ENCODE measurements at places on chromosomes 3 and 15. TPM values are rescaled to one million over a fixed set of nuclear protein-coding genes. Genes with fewer than 3 reads are reported as not detected.

TRIM42 gene
- not detected for total RNA-seq

EPHB1 gene
- total RNA-seq, result 0.51 TPM

BFSP2 gene
- not detected for total RNA-seq

CLDND1 gene
- total RNA-seq, result 152 TPM

HTR3E gene
- total RNA-seq, result not detected

SCN11A gene
- 1.9 TPM for total RNA-seq

KNL1 gene
- total RNA-seq, result 2.0 TPM

FGF12 gene
- 12.1 TPM for total RNA-seq

IQCF5 gene
- total RNA-seq, result not detected

AP3S2 gene
- 54.4 TPM for total RNA-seq

RAD18 gene
- total RNA-seq, result 8.2 TPM

DOCK3 gene
- 0.33 TPM for total RNA-seq

ICE2 gene
- 36.9 TPM for total RNA-seq

CCR5 gene
- 0.88 TPM for total RNA-seq

LHFPL4 gene
- total RNA-seq, result not detected

EPHA6 gene
- 1.8 TPM for total RNA-seq

ZMYND10 gene
- not detected for total RNA-seq

TMCO5A gene
- total RNA-seq, result not detected

DUSP7 gene
- total RNA-seq, result 15.6 TPM

CLSTN2 gene
- 34.8 TPM for total RNA-seq

PLSCR2 gene
- total RNA-seq, result not detected

GOLGA6B gene
- total RNA-seq, result not detected

BTLA gene
- total RNA-seq, result 1.5 TPM

CCR9 gene
- not detected for total RNA-seq

LRRC57 gene
- 22.6 TPM for total RNA-seq

GOLGA8K gene
- 0.44 TPM for total RNA-seq

RASGRF1 gene
- total RNA-seq, result 1.7 TPM

PLXNB1 gene
- 66.9 TPM for total RNA-seq

Data from subcutaneous adipose tissue (tissue), 4 donors.